ENCODE measurements at places on chromosomes 2 and 18. TPM values are rescaled to one million over a fixed set of nuclear protein-coding genes. Genes with fewer than 3 reads are reported as not detected.

DNA sequence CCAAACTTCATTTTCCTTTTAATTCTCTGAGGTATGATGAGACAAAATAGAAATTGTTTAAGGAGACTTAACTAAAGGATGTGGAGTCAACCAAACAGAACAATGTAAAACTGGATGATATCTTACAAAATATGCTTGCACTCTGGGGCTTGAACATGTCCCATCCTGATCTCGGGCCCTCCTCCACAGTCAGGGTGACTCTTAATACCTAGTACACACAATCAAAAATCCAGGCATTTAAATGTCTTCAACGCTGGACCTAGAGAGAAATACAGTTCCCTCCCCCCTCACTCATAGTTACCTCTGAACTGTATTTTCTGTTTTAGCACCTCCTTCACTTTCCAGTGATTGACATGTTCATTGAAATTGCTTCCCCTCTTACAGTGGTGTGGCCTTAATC is 36.9 kb upstream of the SERPINB2 start:
- no peak for DNase-seq

DNA sequence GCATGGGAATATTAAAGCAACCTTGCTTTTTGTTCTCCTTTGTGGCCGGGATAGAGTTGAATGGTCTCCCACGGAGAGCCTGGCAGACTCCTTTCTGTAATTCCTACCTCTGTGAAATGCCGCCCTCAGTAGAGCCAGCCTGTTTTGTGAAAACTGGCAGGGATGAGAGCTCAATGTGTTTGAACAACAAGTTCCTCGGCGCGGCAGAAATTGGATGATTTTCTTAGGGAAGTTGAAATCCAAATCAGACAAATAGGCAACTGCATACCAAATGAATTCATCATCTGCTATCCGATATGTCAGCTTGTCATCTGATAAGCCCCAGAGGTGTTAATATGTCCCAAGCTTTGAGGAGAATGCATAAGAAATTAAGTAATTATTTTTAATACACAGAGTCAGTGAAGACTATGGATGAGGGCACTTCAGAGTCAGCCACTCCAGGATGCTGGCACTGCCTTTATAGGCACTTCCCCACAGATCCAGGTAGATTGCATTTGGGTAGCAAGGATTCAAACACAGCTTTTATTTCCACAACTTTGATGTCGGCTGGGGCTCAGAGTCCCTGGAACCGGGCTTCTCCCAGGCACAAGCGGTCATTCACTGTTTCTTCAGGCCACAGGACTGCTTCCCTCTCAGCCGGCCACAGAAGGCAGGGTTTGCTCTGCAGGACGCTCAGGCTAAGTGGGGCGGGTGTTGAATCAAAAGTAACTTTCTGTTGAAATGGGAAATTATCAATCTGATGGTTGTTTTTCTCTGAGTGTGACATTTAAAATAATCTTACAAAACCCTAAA is 82.8 kb upstream of the REV1 start:
- no peak for DNase-seq

Gene TMEM200C
- total RNA-seq = 0.32 TPM

DNA sequence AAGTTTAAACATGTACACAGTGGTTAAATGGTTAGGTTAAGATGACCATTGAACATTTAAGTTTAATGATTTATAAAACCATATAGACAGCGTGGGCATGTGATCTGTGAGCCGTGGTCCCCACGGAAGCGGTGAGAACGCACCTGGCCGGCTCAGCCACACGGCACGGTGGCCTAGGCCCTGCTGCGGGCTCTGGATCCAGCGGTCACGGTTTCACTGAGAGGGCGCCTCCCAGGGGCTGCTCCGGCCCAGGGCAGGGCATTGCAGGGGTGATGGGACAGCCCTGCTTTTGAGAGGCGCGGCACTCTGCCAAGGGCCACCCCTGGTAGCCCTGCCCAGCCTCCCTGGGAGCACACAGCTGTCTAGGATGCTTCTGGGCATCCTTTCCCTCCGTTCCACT is 124.9 kb downstream of the RGPD3 start:
- DNase-seq = no peak

DNA sequence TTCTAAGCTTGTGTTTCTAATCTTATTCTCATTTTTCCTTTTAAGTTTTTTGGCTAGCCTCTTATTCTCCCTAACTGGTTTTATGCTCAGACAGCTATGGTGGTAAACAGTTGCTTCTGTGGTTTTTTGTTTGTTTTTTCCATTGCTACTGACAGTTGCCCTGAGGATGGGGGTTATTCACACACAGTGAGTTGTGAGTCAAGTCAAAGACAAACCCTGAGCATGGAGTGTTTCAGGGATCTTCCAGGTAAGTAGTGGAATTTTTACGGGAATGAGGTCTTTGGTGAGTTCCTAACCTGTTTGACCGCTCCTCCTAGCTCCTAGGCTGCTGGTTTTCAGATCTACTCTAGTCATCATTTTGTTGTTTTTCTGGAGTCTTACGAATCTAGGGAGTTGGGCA is 162.8 kb downstream of the ZNF407 start:
- DNase-seq = no peak

GRCh38 chr2:151630372-151630771 is 103.9 kb downstream of the NEB start:
- DNase-seq = no peak

DNA sequence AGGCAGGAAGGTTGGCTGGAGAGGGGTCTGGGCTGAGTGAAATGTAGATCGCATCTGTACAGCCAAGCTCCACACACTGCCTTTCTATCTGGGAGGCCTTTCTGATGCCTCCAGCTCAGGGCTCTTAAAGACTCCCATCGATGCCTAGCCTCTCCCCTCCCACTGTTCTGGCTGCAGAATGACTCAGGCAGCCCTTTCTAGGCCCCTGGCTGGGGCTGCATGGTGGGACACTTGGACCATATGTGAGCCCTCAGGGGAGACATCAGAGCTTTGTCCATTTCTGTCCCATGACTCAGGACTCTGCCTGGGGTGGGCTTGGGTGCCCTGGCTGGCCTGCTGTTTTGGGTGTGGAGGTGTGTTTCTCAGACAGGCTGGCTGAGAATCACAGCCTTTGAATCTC is 101.3 kb downstream of the CELF4 start:
- no peak for DNase-seq

DNA sequence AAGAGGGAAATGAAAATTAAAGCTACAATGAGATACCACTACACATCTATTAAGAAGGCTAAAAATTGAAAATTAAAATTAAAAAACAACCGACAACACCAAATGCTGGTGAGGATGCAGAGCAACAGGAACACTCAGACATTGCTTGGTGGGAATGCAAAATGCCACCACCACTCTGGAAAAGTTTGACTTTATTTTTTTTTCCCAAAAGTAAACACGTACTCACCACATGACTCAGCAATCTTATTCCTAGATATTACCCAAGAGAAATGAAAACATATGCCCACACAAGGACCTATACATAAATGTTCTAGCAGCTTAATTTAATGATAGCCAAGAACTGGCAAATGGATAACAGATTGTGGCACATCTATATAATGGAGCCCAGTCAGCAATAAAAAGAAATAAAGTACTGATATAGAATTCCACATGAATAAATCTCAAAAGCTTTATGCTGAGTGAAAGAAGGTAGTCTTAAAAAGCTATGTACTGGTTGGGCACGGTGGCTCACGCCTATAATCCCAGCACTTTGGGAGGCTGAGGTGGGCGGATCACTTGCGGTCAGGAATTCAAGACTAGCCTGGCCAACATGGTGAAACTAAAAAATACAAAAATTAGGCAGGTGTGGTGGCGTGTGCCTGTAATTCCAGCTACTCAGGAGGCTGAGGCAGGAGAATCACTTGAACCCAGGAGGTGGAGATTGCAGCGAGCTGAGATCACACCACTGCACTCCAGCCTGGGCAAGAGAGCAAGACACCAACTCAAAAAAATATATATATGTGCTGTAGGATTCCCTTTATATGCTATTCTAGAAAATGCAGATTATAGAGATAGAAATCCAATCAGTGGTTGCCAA is 4.2 kb upstream of the PROC start:
- DNase-seq = no peak

- no peak for DNase-seq
Measured at GRCh38 chr2:211455216-211455841, 898.9 kb downstream of the CPS1 start.

Gene LTBP1
- total RNA-seq = 15.4 TPM

GRCh38 chr2:23813438-23813837 is 113.5 kb downstream of the ATAD2B start:
- DNase-seq = no peak

Gene OTOS
- total RNA-seq = not detected

Gene MAL
- total RNA-seq = not detected

DNA sequence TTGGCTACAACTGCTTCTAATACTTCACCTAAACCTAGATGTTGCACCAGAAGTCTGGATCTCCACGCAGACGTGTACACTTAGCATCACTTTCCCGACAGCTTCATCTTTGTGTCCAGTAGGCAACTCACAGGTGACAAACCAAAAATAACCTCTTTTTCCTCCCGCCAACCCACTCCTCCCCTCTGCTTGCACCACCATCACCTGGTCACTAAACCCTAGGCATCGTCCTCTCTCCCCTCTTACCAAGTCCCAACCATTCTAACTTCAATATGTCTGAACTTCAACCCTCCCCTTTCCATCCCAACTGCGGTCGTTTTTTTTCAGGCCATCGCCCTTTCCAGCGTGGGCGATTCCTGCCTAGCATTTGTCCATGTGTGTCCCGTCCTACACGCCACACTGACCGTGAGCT is 413 bp upstream of the CHMP3 start:
- no peak for DNase-seq

Gene MC4R
- not detected for total RNA-seq

DNA sequence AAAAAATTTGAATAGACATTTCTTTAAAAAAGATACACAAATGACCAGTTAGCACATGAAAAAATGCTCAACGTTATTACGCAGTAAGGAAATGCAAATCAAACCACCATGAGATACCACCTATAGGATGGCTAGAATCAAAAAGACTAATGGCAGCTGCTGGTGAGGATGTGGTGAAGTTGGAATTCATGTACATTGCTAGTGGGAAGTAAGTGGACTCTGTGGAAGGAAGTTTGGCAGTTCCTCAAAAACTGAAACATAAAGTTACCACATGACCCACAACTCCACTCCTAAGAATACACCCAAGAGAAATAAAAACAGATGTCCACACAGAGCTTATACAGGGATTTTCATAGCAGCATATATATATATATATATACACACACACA is 51.2 kb downstream of the MBP start:
- DNase-seq = no peak

- DNase-seq = no peak
Measured at GRCh38 chr2:233462202-233462785, 104.3 kb downstream of the USP40 start.

DNA sequence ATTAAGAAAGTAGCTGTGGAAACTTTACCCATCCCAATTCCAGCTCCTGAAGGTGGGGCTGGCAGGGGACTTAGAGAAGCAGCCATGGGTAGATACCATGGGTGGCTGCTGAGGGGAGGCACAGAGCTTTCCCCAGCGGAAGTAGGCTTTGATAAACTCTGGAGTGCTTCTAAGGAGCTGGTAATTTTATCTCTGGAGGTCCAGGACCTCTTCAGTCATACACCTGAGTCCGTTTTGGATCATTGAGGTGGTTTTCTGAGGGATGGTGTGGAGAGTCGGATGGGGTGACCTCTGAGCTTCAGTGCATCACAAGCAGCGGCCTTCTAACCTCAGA is 36.7 kb upstream of the BMP10 start:
- no peak for DNase-seq
